ENCODE measurements at places on chromosomes 6 and 20. TPM values are rescaled to one million over a fixed set of nuclear protein-coding genes. Genes with fewer than 3 reads are reported as not detected.
A peak's percentile ranks its signal among the peaks of the same experiment; 100 is the strongest.

- no peak for DNase-seq
These were observed 70.4 kb upstream of the KCNQ5 start for GRCh38 chr6:72551470-72551869.

GRCh38 chr20:24100370-24101011, 111.9 kb upstream of the GGTLC1 start:
- DNase-seq: peak; percentile 34

GRCh38 chr20:18907353-18907752, 93.8 kb downstream of the SCP2D1 start:
- DNase-seq: no peak

GRCh38 chr6:160960839-160961238, 30.7 kb upstream of the MAP3K4 start:
- DNase-seq: no peak

DNA sequence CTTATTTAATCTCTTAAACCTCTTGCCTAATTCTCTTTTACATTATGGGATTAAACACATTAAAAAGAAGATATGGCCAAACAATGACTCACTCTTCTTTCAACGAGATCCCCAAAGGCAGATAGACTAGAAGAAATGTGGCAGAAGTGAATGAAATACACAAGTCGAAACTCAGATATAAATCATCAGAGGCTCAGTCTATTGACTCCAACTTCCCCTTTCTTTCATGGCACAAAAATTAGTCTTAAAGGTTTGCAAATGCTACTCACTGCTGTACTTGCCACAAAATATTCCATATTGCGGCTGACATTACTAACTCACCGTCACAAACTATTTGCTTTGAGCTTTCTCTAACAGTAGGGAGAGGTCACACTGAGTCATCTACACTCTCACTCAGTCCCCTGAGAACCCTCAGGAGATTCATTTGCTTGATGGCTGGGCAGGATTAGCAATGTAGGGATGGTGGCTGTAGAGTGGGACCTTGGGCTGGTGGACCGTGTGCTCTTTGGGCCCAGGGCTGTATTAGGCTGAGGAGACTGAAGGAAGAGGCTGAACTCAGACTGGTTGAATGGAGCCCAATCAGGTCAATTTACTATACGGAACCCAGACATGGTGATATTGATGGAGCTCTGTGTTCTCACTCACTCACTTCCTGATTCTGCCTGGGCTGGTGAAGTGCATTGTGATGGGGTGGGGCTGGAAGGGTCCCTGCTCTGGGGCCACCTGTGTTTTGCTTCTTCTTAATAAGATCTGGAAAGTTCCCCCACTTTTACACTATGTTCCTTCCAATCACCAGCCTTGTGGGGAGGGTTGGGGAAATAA, 42.8 kb upstream of the UBR2 start:
- DNase-seq: peak; percentile 20

GRCh38 chr6:149563203-149563927, 2.8 kb upstream of the GINM1 start:
- peak; percentile 87 for DNase-seq

DNA sequence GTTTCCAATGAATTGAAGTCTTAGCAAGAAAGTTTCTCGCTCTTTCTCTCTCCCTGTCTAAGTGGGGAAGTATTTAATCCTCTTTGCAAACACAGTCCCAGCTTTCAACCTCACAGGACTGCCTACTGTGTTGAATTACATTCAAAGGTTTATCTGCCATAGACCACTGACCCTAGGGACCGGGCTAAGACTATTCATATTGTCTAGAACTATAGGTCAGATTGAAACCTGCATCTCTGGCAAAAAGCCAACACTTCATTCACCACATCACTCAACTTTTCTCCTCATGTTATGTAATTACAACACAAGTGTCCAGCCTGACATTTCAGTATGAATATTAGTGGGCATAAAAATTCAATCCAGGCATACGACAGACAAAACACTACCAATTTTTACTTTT, 314.7 kb upstream of the RSPO3 start:
- DNase-seq: no peak

DNA sequence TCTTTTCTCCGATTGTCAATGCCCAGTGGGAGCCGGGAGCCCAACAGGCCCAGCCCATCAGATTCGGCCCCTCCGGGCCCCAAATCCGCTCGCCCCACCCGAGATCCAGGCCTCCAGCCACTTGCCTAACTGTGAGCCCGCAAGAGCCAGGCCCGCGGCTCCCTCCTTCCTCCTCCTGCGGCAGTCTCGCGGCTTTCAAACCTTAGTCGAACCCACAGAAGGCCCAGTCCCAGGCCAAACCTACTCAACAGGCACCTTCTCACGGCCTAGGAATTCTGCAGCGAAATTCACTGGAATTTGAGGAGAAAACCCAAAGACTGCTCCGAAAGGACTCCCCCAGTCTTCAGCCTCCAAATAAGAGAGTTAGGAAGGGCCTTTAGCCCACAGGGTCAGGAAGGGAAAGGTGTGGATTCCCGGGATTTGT, 2.8 kb upstream of the TFAP2A start:
- no peak for DNase-seq

DNA sequence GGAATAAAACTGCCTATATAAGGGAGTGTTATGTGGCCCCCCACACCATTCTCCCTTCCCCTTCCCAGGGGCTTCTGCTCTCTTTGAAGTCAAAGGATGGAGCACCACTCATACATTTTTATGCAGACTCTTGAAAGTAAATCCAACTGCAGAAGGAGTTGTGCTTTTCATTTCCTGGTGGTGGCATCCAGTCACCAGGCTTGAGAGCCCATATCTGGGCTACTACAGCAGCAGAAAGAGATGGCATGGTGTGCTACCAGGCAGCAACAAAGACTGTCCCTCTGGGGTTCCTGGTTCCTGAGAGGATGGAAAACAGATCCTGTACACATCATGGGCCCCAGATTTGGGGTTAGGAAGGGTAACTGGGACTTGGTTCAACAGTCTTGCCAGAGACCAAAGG, 226.4 kb downstream of the CLIC5 start:
- DNase-seq: no peak

GRCh38 chr20:10309326-10309725, 90.7 kb downstream of the SNAP25 start:
- peak; percentile 91 for DNase-seq

DNA sequence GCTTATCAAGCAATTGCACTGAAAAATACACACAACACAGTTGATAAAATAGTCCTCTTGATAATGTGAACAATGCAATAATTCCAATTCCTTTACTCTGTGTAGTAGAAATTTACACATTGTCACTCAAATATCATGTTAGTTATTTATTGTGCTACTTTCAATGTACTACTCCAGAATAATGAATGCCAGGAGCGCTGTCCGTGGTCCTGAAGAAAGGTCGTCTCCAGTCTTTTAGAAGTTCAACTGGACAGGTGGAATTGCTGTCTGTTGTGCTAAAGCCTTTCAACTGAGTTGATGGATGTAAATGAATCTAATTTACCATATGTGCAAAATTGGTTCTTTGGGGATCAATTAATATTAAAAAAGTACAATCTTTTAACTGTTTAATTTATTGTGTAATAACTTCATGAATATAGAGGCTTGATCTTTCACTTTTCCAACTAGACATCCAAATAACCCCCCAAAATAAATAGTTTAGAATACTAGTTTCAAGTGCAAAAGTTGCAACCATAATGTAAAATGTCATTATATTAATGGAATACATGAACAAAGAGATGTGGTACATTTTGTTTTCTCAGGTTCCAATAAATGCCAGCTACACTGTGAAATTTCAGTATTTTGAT, 3.2 kb downstream of the GRIK2 start:
- peak; percentile 56 for DNase-seq

GRCh38 chr20:50014570-50015562, 32.1 kb downstream of the SNAI1 start:
- DNase-seq: no peak

DNA sequence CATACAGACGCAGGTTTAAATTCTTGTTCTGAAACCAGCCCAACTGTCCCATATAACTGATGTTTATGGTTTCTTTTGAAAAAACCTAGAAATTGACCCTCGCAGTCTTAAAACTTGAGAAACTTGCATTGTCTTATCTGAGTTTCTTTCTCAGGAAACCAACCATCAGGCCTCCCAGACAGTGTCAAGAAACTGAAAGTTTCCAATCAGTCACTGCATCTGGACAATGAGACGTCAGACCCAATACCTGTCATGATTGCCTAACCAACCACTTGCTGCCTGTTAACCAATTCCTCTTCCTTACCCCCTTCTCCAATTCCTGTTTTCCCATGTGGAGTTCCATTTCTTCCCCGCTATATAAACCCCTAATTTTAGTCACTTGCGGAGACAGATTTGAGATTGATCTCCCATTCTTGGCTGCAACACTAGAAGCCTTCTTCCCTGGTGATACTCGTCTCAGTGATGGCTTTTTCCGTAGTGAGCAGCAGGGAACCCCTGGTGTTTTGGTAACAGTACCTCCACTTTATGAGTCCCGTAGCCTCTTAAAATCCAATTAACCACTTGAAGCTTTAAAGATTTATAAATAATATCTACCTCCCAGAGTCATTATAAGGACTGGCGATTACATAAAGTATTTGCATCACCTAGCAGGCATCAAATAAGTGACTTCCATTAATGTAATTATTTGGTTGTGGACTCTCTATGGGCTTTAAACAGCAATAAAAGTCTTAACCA, 49.3 kb downstream of the GPR63 start:
- DNase-seq: no peak

GRCh38 chr6:159438106-159438505, 254.9 kb downstream of the SOD2 start:
- DNase-seq: no peak

- DNase-seq: no peak
These were observed 86.6 kb upstream of the TOP1 start for GRCh38 chr20:40942006-40942405.

DNA sequence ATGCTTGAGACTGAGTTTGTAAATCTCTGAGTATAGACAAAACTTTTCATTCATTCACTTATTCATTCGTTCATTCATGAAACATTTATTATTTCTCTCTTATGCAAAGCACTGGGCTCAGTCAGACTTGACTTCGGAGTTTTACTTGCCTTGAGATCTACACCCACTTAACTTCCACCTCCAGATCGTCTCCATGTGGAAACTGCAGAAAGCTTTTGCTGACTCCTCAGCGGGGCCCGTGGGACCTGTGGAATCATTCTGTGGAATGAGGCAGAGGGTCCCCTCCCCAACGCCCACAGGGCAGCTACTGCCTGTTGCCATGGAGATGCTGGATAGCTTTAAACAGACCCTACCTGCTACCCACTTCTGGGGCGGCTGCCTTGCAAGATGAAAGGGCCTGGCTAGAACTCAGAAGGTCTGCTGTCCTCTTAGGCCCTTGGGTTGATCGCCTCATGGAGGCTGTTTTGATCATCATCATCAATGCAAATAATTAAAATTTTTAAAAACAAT, 66.4 kb upstream of the KCNG1 start:
- no peak for DNase-seq

GRCh38 chr6:23890543-23891227, 235.3 kb upstream of the NRSN1 start:
- peak; percentile 13 for DNase-seq

- peak; percentile 67 for DNase-seq
These were observed 159.8 kb upstream of the ARID1B start for GRCh38 chr6:156617376-156617775.

DNA sequence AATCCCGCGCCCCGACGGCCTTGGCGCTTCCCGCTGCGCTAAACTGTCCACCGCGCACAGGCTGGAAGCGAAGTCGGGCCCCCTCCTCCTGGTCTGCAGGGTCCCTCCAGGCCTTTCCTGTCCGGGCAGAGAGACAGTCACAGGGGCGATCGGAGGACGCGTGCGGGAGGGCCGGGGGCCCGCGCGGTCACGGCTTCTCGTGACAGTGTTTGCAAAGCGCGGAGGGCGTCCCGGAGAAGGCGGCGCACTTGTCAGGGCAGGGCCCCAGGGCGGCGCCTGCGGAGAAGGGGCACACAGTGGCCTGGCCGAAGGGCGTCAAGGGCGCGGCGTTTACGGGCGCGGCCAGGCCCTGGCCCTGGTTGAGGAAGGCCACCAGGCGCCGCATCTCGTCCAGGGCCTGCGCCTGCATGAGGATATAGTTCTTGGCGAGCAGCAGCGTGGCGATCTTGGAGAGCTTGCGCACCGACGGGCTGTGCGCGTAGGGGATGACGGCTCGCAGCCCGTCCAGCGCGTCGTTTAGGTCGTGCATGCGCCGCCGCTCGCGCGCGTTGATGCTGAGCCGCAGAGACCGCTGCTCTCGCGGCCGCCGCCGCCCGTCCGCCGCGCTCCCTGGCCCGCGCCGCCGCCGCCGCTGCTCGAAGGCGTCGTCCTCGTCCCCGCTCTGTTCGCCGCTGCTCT, 763 bp downstream of the BHLHE23 start:
- DNase-seq: no peak

- no peak for DNase-seq
These were observed 73.4 kb downstream of the MYB start for GRCh38 chr6:135254471-135254870.

DNA sequence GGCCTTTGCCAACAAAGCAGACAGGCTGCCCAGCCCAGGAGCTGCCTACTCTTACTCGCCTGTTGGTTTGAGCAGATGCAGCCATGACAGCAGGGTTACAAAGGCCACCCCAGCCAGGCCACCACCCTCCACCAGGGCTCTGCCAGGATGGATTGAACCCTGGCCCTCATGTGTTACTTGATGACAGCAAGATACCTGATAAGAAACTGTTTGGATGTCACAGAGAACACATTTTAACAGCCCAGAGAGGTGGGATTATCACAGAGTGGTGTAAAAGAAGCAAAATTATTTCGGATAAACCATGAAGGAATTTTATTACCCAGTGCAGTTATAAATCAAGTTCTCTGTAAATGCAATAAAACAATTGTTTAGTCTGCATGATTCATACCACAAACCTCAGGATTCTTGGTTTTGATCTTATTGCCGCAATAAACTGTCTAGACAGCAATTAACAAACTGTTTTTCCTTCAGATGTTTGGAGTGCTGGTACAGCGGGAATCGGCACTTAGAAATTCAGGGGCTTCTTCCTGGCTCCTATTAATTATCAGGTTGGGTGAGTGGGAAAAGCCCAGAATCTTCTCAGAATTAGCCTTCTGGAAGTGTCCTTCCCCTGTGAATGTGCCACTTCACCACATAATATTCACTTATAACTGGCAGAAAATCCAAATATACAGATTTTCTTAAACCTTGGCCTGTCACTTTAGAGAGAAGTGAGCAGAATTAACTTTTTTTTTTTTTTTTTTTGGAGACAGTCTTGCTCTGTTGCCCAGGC, 58.0 kb upstream of the SALL4 start:
- DNase-seq: peak; percentile 90

The FAM209B gene
- not detected for total RNA-seq

The RIPOR3 gene
- 29.3 TPM for total RNA-seq

The GJA10 gene
- total RNA-seq: not detected

The STX11 gene
- total RNA-seq: 0.97 TPM

The VSX1 gene
- total RNA-seq: not detected

The MLN gene
- not detected for total RNA-seq

The SIRPD gene
- total RNA-seq: under 0.01 TPM

The OR2J3 gene
- not detected for total RNA-seq

Data from fibroblast of villous mesenchyme (primary cell).